AG10803 (cell line): ENCODE measurements at places on chromosomes 1 and 21.
A peak's percentile ranks its signal among the peaks of the same experiment; 100 is the strongest.

DNA sequence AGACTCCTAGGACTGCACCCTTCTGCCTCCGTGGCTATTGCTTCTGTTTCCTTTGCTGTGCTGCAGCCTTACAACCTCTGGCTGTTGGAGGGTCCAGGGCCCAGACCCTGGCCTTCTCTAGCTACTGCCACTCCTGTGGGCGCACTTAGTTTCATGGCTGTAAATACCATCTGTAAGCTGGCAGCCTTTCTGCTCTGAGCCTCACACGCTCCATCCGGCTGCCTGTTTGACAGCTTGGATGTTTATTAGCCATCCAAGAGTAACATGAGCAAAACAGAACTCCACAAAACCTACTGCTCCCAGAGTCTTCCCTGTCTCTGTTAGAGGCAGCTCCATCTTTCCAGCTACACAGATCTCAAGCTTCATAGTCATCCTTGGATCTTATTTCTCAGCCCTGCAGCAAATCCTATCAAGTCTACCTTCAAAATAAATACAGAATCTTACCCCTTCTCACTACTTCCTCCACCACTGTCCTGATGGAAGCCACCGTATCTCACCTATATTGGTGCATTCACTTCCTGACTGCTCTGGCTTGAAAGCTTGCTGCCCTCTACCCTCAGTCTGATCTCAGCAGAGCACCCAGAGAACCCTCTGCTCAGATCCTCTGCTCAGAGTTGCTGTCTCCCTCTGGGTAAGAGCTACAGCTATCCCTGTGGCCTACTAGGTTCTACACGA is 19.1 kb downstream of the SLC25A33 start:
- DNase-seq: no peak

DNA sequence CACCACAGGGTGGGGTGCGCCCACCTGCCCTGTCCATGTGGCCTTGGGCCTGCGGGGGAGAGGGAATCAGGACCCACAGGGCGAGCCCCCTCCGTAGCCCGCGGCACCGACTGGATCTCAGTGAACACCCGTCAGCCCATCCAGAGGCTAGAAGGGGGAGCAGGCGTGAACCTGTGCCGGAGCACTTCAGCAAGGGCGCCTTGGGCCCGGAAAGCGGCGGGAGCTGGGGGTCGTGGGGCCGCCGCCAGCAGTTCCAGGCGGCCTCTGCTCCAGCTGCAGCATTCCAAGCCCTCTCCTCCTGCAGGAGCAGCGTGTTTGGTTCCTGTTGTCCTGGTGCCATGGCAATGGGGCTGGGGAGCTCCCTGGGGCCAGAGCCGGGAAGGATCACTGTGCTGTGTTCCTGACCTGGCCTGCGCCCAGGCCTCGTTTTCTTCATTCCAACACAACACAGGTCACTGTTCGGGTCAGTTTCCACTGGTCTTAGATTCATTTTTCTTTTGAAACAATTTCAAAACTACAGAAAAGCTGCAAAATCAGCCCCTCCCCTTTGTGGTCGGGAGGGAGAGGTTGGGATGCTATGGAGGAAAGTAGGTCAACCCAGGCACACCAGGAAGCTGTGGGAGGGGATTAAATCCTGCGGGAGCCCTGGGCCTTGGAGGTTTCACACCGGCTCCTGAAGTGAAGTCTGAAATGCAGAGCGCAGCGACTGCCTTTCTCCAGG is 18.8 kb downstream of the SLX9 start:
- peak; percentile 84 for DNase-seq

- DNase-seq: no peak
Observed at GRCh38 chr1:181175955-181176354, 87.5 kb downstream of the IER5 start.

DNA sequence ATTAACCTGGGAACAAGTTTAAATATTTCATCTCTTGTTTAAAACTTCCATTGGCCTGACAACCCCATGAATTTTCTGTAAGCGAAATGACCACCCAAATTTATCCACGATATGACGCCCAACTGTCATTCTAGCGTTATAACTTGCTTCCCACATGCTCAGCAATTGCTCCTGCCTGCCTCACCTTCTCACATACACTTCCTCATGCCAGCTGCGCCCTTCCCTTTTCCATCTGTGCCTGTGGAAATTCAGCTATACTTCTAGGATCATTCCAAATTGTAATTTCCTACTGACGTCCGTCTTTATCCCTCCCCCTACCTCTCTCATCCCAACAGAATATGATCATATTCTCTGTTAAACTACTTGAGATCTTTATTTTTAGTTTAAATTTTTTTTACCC is 248.0 kb downstream of the RGS7 start:
- no peak for DNase-seq

DNA sequence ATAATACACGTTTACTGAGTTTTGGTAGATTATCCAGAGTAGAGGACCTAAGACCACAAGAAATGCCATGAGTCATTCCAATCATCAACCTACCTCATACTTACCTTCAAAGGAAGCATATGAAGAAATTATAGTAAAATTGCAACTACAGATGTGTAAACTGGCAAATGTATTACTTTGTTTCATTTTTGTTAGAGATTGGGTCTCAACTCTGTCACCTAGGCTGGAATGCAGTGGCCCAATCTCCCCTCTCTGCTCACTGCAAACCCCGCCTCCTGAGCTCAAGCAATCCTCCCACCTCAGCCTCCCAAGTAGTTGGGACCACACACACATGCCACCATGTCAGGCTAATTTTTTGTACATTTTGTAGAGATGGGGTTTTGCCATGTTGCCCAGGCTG is 5.2 kb downstream of the TMCO1 start:
- DNase-seq: no peak

DNA sequence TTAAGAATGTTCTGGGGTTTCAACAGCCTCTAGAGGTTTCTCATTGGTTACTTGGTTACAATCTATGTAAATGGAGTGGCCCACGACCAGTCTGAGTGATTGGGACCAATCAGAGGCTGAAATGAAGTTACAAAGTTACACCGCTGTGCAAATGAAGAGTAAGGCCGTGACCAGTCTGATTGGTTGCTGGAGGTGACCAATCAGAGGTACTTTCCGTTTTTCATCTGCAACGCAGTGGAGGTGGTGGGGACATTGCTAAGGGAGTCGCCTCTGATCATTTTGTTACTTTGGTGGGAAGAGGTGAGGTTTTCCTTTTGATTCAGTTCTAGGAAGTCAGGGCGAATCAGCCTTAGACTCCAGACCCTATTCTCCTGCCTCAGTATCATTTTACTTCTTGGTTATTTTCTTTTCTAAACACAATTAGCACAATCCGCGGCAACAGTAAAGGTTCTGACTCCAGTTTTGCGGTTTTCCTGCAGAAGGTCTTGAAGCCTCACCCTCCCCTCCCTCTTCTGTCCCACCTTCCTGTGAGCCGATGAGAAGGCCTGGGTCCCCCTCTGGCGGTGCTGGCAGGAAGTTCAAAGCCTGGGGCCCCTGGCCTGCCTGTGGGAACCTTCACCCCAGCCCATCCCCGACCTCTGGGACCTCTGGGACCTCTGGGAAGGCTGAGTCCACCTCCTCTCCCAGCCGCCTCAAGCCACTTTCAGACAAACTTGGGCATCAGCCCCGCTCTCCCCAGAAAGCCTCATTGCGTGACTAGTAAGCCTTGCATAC is 38.7 kb upstream of the TTC34 start:
- DNase-seq: no peak

DNA sequence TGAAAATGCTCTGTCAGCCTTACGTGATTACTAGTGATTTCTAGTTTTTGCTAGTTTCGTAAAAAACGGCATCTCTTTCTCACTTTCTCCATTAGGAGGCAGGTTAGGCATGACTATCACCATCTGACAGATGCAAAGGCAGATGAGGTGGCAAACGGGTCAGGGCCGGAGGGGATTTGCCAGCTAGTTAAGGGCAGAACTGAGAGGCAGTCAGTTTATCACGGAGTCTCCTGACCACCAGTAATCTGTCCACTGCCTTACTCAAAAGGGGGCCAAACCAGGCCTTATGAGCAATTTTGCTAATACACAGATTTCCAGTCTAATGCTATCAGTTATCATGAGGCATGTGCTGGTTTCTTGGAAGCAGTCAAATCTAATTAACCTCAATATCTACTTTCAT is 159.3 kb downstream of the TSEN15 start:
- no peak for DNase-seq

- DNase-seq: peak; percentile 76
Observed at GRCh38 chr1:64343105-64343822, 126.7 kb upstream of the CACHD1 start.

GRCh38 chr1:59990470-59990869 is 63.9 kb upstream of the CYP2J2 start:
- DNase-seq: no peak

DNA sequence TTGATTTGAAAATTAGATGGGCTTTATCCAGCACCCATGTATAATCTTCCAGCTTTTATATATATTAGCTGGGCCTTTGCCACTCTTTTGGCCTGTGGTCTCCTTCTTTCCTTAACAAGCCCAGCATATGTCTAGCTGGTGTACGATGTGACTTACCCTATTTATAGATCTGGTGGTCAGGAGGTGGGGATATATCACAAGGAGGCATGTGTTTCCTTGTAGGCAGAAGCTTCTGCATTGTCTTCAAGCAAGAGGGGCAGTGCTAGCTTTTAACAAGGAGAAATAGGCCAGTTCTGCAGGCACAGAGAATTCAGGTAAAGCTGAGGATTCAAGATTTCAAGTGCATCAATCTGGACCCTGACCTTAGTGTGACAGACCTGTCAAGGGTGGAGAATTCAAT is 38.0 kb upstream of the DNASE2B start:
- no peak for DNase-seq

GRCh38 chr1:19877181-19877750 is 4.9 kb upstream of the OTUD3 start:
- DNase-seq: no peak

DNA sequence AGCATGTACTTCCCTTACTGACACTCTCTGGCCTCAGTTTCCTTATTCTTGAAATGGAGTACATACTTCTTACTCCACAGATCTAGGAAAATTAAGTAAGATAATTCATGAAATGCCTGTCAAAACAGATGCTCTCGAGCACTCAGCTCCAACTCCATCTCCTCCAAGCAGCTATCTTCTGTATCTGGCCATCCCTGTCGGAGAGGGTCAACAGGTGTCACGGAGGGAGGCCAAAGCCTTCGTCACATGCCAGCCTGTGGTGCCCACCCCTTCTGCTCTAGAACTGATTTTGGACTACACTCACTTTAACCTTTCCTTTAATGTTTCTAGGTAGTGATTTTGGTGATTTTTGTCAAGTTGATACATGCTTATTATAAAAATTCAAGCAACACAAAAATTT is 18.8 kb upstream of the PKP1 start:
- no peak for DNase-seq

- no peak for DNase-seq
Observed at GRCh38 chr1:158035014-158035413, 41.6 kb downstream of the KIRREL1 start.

GRCh38 chr1:159923203-159924024 is 1.9 kb downstream of the TAGLN2 start:
- peak; percentile 85 for DNase-seq

DNA sequence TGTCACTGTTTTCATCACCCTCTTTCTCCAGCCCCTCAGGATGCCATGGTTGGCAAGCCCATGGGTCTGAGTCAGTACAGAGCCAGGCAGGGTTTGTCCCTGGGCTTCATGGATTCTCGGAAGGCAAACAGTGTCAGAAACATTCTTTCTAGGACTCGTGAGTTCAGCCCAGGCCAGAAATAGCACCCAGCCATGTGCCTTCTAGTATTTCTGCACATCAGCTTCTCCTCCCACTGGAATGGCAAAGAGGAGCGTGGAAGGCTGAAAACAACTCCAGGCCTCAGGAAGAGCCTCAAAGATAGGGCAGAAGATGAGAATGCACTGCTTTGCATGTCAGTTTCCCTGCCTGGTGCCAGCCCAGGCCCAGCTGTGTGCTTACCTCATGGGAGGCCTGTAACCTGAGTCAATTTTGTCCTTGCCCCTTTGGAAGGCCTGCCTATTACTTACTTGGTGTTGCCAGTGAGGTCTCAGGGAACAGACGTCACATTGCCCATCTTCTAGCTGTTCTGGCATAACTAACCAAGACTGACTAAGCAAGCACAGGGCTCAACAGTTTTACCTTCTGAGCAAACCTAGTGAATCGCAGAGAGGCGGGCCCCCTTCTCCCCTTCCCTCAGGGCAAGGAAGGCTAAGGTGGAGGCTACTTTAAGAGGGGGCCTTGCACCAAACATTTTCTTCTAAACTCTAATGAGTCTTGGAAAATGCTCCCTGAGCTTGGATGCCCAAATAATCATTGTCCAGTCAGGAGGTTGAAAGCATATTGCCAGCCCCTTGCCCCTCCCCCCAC is 42.4 kb downstream of the GLUL start:
- DNase-seq: peak; percentile 66

GRCh38 chr1:36714301-36714700 is 231.6 kb upstream of the CSF3R start:
- no peak for DNase-seq

GRCh38 chr1:30476911-30477459 is 246.4 kb downstream of the MATN1 start:
- no peak for DNase-seq

DNA sequence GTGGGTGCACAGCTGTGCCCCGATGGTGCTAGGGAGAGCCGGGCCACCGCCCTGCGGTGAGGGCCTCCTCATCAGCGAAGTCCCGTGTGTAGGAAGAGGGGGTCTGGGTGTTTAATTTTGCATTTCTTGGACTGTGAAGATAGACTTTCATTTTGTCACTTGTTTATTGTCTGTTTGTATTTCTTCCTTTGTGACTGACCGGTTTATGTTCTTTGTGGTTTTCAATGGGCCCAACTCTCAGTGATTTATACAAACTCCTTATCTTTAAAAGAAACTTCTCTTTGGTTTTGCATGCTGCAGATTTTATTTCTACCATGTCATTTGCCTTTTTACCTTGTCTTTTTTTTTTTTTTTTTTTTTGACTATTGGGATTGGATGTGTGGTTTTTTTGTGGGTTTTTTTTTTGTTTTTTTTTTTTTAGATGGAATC is 65.1 kb downstream of the COL18A1 start:
- peak; percentile 52 for DNase-seq

DNA sequence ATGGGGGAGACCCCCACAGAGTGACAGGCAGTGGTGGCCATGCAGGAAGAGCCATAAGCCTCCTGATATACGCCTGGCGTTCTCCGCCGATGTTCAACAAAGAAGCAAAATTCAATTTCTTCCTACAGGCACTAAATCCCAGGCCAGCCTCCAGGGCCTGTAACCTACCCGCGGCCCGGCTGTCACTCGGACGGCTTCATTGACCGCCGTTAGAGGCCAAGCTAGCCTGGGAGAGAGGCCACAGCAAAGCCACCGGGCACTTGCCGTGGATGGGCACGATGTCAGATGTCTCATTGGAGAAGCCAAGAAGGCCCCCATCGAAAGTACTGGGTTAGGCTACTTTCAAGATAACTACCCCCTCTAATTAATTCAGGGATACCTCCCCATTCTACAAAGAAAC is 9.7 kb downstream of the ADGRB2 start:
- DNase-seq: no peak

- DNase-seq: no peak
Observed at GRCh38 chr1:223742856-223743517, 30.6 kb downstream of the CAPN2 start.

DNA sequence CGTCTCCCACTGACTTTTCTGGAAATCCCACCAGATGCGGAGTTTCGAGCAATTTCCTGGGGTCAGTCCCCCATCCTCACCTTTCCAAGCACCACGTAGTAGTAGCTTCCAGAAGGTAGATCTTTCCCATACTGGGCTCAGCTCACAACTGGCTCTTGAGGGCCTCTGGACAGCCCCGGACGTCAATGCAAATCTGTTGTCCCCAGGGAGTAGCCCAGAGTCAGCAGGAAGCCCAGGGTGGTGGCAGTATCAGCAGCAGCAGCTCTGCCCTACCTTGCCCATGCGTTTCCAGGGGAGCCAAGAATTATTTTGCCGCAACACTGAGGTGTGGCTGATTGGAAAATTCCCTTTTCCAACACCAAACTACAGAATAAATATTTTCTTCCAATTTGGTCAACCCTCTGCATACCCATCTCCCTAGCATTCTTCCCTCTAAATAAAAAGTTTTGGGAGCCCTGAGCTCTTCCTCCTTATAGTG is 70.3 kb downstream of the CD46 start:
- DNase-seq: no peak
